ENCODE measurements at places on chromosomes 6 and 20. TPM values are rescaled to one million over a fixed set of nuclear protein-coding genes. Genes with fewer than 3 reads are reported as not detected.

GRCh38 chr6:139973669-139974344, 599.4 kb upstream of the CITED2 start:
- DNase-seq, result no peak

Gene ATXN1
- 8.7 TPM for polyA plus RNA-seq

DNA sequence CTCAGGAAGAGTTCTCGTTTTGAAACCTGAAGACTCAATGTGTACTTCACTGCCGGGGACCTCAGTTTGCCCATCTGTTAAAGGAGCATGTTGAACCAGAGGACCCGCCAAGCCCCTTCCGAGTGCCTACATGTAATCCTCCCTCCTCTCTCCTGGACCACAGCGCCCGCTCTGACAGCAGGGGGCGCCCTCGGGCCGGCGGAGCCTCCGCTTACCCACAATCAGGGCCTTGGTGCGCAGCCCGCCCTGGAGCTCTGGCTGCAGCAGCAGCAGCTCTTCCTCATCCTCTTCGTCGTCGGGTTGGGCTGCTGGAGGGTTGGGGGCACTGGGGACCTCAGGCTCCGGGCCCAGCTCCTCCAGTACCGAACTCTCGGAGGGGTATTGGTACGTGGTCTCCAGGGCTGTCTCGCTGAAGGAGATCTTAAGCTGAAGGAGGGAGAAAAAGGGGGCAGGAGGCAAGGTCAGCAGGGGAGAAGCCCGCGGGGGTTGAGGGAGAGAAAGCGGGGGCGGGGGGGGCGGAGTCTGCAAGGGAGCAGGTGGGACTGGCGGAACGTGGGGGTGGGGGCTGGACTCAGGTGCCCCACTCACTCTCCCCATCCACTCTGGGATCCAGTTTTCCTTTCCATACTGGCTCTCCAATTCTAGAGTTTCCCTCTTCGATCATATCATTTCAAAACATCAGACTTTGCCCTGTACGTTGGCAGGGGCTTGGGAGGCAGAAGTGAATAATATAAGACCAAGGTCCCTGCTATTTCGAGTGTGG, 6.3 kb upstream of the DHX16 start:
- DNase-seq, result peak; percentile 95

- DNase-seq, result no peak
These were observed 119.0 kb upstream of the ZNF184 start for GRCh38 chr6:27591699-27592480.

GRCh38 chr20:35837577-35838195, 65.9 kb downstream of the PHF20 start:
- no peak for DNase-seq

DNA sequence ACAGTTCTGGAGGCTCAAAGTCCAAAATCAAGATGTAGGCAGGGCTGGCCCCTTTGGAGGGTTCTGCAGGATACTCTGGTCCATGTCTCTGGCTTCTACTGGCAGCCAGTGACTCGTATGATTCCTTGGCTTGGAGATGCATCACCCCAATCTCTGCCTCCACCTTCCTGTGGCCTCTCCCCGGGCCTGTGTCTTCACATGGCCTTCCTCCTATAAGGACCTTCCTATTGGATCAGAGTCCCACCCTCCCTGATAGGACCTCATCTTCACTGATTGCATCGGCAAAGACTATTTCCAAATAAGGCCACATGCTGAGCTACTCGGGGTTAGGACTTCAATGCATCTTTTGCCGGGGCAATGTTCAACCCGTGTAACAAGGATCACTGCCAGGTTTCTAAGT, 509.0 kb downstream of the CD83 start:
- DNase-seq, result no peak

GRCh38 chr20:20019123-20019522, 2.0 kb downstream of the NAA20 start:
- no peak for DNase-seq

- DNase-seq, result no peak
These were observed 317.3 kb downstream of the TAF4 start for GRCh38 chr20:61748376-61748775.

Gene KHDRBS2
- polyA plus RNA-seq, result not detected

DNA sequence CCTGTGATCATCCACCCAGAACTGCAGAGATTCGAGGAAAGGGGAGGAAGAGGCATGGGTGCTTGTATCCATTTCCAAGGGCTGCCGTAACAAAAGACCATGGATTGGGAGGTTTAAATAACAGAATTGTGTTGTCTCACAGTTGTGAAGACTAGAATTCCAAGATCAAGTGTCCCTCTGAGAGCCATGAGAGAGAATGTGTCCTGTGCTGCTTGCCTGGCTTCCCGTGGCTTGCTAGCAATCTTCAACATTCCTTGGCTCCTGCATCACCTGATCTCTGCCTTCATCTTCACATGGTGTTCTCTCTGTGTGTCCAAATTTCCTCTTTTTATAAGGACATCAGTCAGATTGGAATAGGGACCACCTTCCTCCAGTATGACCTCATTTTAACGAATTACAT, 69.8 kb downstream of the CDC40 start:
- no peak for DNase-seq

DNA sequence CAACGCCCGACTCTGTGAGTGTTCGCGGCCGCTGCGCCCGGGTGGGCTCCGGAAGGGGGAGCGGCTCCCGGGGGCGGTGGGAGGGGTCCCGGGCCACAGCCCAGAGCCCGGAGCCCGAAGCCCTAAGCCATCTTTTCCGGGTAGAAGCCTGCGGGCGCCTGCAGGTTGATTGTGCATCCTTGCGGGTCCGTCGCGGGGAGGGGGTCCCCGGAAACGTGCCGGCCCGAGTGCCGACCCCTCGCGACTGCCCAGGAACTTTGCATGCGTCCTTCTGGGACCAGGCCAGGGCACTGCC, 413 bp downstream of the PTPRA start:
- DNase-seq, result peak; percentile 51

GRCh38 chr6:13454286-13455221, 32.8 kb downstream of the GFOD1 start:
- DNase-seq, result peak; percentile 58

- DNase-seq, result no peak
These were observed 6.2 kb downstream of the DYNLT1 start for GRCh38 chr6:158638324-158638854.

Gene TAAR1
- polyA plus RNA-seq, result not detected

GRCh38 chr6:16950825-16951495, 150.9 kb upstream of the STMND1 start:
- no peak for DNase-seq

Gene POFUT1
- 4.9 TPM for polyA plus RNA-seq

- DNase-seq, result no peak
These were observed 16.8 kb downstream of the CASS4 start for GRCh38 chr20:56428881-56429280.

Gene NRN1
- 7.0 TPM for polyA plus RNA-seq

DNA sequence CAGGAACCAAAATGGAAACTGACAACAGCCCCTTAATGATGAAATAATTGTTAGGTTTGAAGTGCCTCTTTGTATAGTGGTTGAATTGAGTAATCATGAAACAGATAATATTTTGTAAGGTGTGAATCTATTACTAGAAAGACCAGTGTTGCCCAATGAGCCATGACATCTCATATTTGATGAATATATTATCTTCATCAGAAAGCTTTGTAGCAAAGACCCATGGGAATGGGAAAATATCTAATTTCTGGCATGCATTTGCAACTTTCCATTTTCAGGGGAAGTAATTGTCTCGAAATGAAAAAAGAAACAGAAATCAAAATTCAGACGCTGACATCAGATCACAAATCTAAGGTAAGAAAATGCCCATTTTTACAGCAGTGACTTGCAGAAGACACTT, 57.3 kb upstream of the LAMP5 start:
- no peak for DNase-seq

Gene CLIC5
- 0.43 TPM for polyA plus RNA-seq

Gene DNPH1
- polyA plus RNA-seq, result 113 TPM

Gene UBD
- 7.7 TPM for polyA plus RNA-seq

GRCh38 chr6:161684731-161685475, 411.0 kb upstream of the AGPAT4 start:
- no peak for DNase-seq

DNA sequence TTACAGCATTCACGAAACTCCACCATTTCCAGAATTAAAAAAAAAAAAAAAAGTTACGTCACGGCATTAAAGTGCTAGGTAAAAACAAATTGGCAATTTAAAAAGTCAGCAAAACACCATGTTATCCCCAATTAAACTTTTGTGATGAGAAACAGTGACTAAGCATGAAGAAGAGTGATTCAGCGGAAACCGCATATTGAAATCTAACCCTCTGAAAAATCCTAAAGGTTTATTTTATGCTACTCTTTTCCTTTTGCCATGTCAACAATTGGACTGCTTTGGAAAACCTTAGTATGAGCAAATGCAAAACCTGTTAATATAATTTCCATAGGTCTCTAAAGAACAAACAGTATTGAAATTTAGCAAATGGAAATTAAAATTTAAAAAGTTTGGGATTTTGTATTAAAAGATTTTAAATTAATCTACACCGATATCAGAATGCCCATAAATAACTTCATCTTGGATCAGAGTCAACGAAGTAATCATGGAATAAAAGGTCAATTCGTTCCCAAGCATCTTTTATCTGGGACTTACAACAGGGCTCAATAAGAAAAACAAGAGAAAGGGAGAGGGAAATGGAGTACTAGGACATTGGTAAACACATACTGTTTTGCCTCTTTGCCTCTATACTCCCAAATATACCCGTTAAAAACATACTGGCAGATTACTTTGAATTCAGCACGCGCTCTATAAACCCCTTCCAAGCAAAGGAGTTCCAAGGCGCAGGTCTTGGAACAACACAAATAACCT, 1.1 kb downstream of the FBXO30 start:
- no peak for DNase-seq

Gene BHLHE23
- polyA plus RNA-seq, result not detected

- DNase-seq, result no peak
These were observed 773.6 kb upstream of the SLC35B3 start for GRCh38 chr6:9208966-9209365.

Gene KIFC1
- 5.4 TPM for polyA plus RNA-seq

GRCh38 chr6:53811082-53811481, 16.3 kb downstream of the LRRC1 start:
- peak; percentile 84 for DNase-seq

Gene DLL1
- 5.5 TPM for polyA plus RNA-seq

DNA sequence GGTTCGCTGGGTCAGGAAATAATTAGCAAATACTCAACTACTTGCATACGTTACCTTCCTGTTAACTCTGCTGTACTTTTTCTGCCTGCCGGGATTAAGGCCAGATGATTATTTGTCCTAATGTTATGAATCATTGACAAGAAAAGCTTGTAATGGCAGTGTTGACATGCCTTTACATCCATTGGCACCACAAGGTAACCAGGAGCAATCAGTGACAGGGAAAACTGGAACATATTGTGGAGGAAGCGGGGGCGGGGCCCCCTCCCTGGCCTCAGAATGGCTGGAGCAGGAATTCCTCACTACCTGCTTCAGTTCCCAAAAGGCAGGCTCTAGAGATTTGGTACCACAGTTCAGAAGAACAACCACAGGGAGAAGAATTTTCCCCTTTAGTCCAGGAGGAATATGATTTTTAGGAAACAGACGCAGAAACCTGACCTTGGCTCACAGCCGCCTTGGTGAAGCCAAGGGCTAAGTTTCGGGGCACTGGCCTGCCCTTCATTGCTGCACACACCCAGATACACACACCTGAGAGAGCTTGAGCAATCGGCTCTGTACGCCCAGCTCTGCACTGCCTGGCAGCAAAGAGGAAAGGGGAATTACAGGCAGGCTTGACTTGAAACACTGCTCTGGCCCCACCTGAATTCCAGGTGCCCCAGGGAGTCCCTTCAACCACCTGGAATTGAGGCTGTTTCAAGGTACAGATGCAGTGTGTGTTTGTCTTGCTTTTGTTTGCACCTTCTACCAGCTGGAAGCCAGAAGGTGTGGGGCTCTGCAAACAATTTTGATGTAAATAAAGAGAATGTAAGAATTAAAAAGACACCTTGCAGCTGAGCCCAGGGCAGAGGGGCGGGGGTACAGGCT, 89.8 kb downstream of the MYB start:
- DNase-seq, result peak; percentile 88

DNA sequence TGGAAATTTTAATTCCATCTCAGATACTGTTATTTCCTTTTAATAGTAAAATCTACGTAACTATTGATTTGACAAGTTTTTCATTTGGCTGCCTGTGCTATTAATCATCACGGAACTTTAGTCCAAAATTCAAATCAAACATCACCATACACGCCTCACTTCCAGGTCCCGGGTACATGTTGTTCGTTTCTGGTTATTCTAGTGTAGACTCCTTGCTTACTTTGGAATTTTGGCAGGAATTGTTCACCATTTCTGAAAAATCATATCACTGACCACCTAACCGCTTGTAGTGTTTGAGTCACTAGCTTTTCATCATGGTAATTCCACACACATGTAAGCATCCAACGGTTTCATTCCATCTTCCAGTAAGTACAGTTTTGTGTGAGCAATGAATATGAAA, 98.0 kb upstream of the NHSL1 start:
- no peak for DNase-seq

DNA sequence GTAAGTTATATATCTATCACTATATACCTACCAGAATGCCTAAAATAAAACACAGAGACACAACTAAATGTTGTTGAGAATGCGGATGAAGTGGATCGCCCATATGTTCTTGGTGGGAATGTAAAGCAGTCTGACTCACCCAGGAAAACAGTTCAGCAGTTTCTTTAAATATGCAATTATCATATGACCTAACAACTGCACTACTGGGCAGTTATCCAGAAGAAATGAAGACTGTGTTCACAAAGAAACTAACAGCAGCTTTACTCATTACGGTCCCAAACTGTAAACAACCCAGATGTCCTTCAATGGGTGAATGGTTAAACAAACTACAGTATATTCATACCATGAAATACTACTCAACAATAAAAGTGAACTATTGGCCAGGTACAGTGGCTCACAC, 14.3 kb upstream of the ZC3H12D start:
- DNase-seq, result no peak

- peak; percentile 60 for DNase-seq
These were observed 81.7 kb upstream of the NFATC2 start for GRCh38 chr20:51624157-51624731.

GRCh38 chr6:32164295-32164694, at the start of gene EGFL8:
EGFL8 (plus strand) TSS chr6:32164595; CDS start chr6:32166166, 1,571 bp downstream.
- no peak for DNase-seq

All from stomach (tissue), 19 donors.